ENCODE measurements at places on chromosomes 5 and 9.

GRCh38 chr5:125579182-125579581, 832.7 kb upstream of the ZNF608 start:
- no peak for DNase-seq

- no peak for DNase-seq
These were observed 188.3 kb downstream of the GABBR2 start for GRCh38 chr9:98520221-98520960.

DNA sequence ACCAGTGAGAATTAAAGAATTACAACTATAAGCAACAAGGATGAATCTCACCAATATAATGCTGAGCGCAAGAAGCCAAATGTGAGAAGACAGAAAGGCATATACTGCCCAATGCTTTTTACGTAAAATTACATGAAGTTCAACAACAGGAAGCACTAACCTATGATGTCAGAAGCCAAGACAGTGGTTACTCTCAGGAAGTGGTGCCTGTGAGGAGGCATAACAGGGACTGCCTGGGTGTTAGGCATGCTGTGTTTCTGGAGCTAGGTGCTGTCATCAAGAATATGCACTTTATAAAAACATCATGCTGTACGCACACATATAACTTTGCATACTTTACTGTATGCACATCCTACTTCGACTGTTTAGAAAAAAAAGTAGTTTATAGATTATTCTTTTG, 30.1 kb downstream of the FRMD3 start:
- no peak for DNase-seq

- DNase-seq, result no peak
These were observed 73.0 kb downstream of the SLC1A3 start for GRCh38 chr5:36679221-36679989.

- no peak for DNase-seq
These were observed 929.7 kb upstream of the SEMA6A start for GRCh38 chr5:117504305-117504704.

- DNase-seq, result no peak
These were observed 17.2 kb upstream of the GCNT1 start for GRCh38 chr9:76441551-76442322.

DNA sequence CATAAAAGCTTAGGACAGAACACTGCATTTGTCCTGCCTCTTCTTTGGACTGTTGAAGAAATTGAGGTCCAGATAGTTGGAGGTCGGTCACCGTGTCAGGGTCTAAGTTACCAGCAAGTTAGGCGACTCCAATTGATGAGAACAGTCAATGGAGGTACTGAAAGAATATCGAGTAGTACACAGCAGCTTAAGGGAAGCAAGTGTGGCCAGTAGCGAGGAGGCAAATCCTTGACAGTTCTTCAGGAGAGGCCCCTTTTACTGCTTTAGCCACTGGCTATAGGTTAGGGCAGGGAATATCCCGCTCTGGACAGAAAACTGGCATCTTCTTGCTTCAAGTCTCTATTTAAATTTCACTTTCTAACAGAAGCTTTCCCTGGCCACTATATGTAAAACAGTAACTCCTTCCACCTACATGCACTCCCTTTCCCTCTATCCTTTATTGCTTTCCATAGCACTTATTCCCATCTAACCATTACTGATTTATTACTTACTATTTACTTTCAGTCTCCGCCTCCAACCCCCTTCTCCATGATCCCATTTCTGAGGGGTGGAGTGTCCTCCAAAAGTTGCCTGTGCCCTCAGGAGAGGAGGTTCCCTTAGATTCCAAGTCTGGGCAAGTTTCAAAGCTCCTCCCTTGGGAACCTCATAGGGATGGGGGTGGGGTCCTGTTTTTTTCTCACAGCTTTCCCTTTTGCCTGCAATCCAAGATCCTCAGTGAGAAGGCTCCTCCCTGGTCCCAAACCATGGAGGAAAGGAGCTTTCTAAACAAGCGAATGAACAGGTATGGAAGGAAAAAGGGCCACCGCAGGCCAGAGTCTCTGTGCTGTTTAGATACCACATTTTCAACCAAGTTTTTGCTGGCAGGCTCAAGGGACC, 4.1 kb upstream of the PRDM6 start:
- DNase-seq, result no peak

- DNase-seq, result no peak
These were observed 51.0 kb downstream of the HABP4 start for GRCh38 chr9:96500696-96501632.
